ENCODE measurements at places on chromosomes 1 and 21.

DNA sequence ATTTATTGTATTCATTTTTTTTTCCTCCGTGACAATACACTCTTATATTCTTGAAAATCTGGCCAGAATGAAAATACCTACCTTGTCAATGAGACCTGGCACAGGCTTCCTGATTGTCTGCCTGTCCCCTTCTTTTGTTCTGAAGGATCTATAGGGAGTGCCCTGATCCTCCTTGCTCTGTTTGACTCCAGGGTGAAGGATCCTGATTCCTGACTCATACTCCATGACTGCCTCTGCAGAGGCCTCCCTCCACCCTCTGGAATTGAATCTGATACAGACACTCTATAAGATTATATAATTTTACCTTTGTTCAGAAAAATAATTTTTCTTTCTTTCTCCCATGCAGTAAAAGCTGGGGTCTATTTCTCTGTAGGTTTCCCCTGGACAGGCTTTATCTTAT is 116.2 kb downstream of the HMCN1 start:
- no peak for DNase-seq

GRCh38 chr1:30515755-30516484 is 207.5 kb downstream of the MATN1 start:
- no peak for DNase-seq

DNA sequence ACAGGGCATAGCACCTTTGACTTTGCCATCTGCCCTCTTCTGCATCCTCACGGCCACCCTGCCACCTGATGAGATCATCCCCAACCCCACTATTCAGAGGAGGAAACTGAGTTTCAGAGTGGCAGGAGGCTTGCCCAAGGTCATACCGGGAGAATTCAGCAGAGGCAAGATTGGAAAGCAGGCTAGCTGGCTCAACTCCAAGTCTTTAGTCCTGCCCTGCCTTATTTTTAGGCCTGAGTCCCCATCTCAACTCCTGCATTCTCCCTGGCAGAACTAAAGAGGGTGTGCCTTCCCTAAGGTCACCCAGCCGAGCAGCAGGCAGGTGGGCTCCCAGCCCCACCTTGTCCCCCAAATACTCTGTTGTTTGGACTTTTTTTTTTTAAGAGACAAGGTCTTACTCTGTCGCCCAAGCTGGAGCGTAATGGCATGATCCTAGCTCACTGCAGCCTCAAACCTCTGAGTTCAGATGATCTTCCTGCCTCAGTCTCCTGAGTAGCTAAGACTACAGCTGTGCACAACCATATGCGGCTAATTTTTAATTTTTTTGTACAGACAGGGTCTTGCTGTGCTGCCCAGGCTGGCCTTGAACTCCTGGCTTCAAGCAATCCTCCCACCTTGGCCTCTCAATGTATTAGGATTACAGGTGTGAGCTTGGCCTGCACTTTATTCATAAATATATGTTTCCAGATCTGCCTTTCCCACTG is 13.8 kb upstream of the FGR start:
- no peak for DNase-seq

DNA sequence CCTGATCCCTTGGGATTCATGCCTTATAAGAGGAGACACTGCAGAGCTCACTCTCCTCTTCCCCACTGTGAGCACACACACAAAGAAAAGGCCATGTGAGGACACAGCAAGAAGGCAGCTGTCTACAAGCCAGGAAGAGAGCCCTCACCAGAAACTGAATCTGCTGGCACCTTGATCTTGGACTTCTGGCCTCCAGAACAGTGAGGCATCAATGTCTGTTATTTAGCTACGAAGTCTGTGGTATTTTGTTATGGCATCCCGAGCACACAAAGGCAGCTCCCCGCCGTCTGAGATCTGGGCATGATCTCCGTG is 47.1 kb upstream of the RPL11 start:
- peak; percentile 42 for DNase-seq

DNA sequence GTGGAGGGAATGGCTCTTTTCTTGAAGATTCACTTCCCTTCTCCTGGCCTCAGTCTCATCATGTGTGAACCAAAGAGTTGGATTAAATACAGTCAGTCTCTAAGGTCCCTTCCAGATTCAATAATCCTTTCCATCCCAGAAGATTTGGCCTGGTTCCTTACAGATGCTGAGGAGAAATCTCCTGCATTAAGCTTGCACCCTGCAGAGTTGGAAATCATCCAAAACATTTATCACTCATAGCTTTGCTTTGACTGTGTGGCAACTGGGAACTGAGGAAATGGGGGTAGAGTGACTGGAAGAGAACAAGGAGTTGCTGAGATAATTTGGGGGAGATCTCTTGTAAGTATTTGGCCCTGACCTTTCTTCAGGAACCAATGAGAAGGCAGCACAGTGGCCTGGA is 220.5 kb upstream of the SGIP1 start:
- peak; percentile 49 for DNase-seq

DNA sequence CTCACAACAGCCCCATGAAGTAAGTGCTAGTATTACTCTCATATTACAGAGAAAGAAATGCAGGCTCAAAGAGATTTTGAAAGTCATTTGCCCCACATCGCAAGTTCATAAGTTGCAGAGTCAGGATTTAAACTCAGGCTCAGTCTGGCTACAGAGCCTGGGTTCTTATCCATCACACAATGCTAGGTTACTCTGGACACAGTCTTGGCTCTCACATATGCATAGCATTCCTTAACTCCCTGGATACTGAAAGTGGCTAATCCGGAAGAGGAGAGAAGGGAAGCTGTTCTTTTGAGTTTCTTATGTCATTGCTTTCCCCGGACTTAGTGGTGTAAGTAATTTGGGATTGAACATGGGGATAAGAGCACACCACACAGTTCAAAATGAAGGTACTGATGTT is 357.4 kb upstream of the PLXNA2 start:
- DNase-seq, result no peak

DNA sequence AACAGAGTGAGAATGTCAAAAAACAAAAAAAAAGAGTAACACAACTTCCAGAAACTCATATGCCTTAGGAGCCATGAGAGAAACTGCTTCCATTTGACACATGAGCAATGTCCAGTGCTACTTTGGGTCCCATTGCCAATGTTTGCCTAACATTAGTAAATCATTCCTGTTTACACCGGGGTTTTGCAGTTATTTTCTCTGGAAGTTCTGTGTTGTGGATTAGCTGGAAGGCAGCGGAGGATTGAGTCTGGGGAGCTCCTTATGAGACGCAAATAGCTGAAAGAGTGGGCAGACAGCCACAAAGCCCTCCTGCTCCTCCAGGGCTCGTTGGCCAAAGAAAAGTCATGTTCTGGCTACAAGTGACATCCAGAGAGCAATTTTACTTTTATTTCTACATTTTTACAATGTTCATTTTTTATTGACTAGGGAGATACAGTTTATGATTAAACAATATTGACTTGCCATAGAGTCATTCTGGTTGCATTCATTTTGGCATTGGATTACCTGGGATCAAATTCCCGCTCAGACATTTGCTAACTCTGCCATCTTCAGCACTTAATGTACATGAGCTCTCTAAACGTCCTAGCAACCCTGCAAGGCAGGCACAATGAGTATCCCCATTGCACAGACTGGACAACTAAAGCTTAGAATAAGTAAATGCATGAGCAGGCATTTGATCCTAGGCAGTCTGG is 66.4 kb upstream of the GALNT2 start:
- DNase-seq, result no peak

- no peak for DNase-seq
Measured at GRCh38 chr1:216142921-216143320, 280.3 kb downstream of the USH2A start.

DNA sequence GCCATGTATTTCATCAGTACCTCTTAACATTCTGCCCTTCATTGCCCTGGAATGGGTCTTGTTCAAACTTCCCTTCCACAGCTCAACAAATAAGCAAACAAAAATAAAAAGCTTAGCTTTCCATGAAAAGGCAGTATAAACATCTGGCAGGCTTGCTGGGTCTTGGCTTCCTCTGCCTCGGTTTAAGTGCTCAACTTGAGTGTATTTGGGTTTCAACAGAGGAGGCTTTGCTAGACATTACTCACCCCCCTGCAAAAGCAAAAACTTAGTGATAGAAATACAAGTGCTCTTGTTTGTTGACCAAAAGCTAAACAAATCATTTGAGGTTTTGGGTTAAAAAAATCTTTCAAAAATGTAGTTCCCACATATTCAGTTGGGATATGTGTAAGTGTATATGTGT is 518.5 kb downstream of the PLPP3 start:
- no peak for DNase-seq

DNA sequence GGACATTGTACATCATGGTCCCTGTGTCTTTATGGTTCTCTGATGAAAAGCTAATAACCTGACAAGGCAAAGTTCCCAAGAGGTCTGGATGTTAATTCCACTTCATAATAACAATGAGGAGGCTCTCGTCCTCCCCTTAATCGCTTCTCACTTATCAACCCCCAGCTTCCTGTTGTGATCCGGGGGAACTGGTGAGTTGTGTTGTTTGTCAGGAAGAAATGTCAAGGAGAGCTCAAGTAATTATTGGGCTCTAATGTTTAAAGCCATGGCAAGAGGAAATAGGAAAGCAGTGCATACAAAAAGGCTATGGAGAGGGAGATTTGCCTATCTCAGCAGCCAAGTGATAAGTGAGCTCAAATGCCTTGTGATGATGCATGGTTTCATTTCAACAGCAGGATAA is 42.8 kb upstream of the RASAL2 start:
- DNase-seq, result no peak

DNA sequence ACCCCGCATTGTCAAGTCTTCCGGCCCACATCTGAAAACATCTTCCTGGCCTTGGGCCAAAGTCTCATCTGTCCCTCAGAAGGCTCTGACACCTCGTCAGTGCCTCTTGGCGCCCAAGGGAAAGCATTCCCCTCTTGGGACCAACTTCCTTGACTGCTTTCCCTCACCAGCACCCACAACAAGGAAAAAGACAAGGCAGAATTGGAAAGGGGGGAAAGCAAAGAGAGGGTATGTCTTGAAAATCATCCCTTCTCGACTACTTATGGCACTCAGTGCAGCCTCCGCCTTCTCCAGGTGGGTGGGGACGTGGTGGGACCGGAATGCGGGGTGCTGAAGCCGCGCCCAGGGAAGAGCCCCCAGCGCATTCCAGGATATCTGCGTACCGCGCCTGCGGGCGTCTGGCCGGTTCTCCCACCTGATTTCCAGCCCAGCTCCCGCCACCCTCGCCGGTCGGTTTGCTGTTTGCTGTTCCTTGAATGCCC is 554 bp upstream of the SLC39A1 start:
- no peak for DNase-seq

- no peak for DNase-seq
Measured at GRCh38 chr21:43929217-43929971, 64.4 kb downstream of the AGPAT3 start.

GRCh38 chr1:165562571-165562970 is 18.8 kb downstream of the LRRC52 start:
- no peak for DNase-seq

DNA sequence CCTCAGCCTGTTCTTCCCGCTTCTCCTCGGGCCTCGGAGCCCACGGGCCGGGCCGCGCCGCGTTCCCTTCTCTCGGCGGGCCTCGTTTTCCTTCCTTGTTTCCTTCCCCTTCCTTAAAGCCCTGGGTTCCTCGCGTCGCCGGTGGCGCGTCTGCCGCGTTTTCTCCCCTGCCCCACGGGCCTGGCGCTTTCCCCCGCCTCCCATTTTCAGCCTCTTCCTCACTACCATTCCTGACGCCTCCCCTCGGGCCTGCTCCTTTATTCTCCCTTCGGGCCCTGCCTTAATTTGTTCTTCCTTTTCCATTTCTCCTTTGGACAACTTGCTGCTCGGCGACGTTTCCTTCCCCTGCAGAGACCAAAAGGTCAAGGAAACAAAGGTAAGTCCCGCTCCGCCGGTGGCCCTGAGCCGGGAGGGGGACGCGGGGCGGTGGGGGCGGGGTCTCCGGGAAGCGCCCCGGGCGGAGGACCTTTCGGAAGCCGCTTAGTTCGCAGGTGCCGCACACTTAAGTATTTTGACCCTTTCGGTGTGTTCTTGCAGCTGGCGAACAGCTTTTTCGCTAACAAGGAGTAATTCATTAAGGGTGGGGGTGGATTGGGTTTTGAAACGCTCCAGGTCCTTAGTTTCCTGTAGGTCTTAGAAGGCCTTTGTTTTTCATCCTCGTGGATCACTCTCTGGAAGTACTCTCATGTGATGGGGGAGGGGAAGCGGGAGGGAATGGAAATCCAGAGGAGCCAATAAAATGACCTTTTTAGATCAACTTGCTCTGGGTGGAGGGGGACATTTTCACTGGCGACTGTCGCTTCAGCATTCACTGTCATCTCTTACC is 780 bp downstream of the YTHDF2 start:
- DNase-seq, result peak; percentile 26

GRCh38 chr1:1942753-1943656 is 23.9 kb upstream of the TMEM52 start:
- DNase-seq, result no peak

- no peak for DNase-seq
Measured at GRCh38 chr1:111731956-111732355, 7.2 kb downstream of the INKA2 start.

GRCh38 chr1:48498096-48498791 is 26.2 kb upstream of the SPATA6 start:
- peak; percentile 40 for DNase-seq

DNA sequence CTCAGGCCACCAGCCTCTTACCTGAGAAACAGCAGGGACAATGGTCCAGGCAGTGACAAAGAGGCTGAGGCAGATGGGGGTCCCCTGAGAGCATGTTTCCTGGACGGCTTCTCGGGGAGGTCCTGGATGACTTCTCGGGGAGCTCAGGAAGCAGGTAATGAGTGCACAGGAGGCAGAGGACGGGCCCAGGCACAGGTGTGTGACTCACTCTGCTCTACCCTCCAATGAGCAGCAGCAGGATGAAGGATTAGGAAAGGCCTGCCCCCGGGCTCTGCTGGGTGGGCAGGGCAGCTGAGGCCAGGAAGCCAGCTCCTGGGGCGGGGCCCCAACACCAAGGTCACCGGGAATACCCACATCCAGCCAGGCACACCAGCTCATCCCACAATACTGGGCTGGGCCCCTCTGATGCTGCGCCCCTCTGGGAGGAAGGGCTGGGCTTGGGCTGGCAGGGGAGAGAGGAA is 17.2 kb upstream of the PTAFR start:
- DNase-seq, result no peak

- no peak for DNase-seq
Measured at GRCh38 chr1:56034222-56034621, 545.1 kb downstream of the PLPP3 start.

- DNase-seq, result no peak
Measured at GRCh38 chr21:34715518-34715917, 46.7 kb downstream of the CLIC6 start.

- DNase-seq, result no peak
Measured at GRCh38 chr1:225896937-225897549, 8.1 kb upstream of the LEFTY1 start.

- no peak for DNase-seq
Measured at GRCh38 chr1:6691507-6691906, 10.1 kb downstream of the DNAJC11 start.

DNA sequence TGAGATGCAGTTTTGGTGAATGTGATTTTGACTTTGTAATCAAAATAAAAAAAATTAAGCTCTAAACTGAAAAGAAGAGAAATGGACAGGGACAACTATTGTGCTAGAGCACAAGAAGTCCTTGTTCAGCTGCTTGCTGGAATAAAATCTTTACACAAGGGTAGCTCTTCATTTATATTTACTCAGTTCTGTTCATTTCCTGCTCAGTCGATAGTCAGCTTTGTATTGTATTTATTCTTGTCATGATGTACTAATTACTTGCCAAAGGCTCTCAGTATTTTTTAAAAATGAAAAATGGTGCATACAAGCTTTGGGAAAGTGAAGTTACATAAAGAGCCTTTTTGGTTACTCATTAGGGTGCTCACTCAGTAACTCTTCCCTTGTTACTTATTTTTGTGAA is 17.8 kb downstream of the F5 start:
- DNase-seq, result no peak

GRCh38 chr1:235775246-235775860 is 91.4 kb downstream of the LYST start:
- no peak for DNase-seq

Data from NCI-H446 (cell line).